Activated naive CD4-positive, alpha-beta T cell treated with Interleukin-2 at 50 U/mL for 16 hours (primary cell): ENCODE measurements at places on chromosomes 1 and 21.

GRCh38 chr1:184362876-184363275 lies 24.0 kb upstream of the C1orf21 start:
- no peak for DNase-seq

DNA sequence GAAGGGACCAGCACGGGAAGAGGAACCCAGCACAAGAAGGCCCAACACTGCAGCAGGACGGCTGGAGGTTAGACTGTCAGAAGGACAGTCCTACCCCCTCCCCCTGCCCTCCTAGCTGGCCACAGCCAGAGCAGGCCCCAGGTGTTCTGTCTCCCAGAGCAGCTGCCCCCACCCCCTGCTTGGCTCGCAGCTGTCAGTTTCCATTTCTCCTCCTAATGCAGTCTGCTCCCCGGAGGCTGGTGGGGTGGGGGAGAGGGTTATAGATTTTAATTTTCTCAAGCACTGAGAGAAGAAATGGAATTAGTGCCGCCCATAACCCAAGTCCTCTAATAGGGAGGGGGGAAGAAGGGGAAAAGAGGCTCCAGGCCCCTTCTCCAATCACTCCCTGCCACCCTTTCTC lies 13.0 kb upstream of the PEAR1 start:
- DNase-seq = no peak

DNA sequence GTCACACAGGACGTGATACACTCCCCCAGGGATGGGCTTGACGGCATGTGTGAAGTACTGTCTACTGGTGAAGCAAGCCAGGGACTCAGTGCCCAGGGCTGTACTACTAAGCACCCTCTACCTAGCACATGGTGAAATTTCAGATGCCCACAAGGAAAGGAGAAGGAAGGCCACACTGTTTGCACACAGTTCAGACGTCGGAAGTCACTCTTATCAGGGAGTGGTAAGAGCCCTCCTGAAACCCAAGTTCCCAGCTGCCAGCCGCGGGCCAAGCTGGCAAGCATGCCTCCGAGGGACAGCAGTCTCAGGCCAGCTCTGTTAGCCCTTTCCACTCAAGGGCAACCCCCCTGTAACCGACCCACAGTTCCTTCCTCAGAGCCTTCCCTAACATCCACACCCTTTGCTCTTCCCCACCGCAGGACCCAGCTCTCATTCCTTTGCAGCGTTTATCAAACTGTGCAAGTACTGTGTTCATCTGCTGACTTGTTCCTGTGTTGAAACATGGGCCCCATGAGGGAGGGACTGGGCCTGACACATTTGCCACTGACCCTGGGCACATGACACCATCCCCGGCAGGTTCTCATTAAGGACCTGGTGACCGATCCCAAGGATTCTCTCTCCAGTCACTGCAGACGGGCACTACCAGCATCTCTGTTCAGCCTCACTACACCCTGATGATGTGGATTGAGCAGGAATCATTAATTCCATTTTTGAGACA lies 58.5 kb downstream of the SLC66A1 start:
- DNase-seq = no peak

GRCh38 chr1:244155661-244156060 lies 104.6 kb downstream of the ZBTB18 start:
- no peak for DNase-seq

GRCh38 chr1:98336472-98337083 lies 324.9 kb upstream of the SNX7 start:
- DNase-seq = no peak

- no peak for DNase-seq
Measured at GRCh38 chr1:56320464-56321149, 258.8 kb downstream of the PLPP3 start.

- peak; percentile 51 for DNase-seq
Measured at GRCh38 chr1:205774198-205775014, 876 bp downstream of the RAB29 start.

- DNase-seq = no peak
Measured at GRCh38 chr1:171217658-171218443, 30.4 kb upstream of the FMO1 start.

DNA sequence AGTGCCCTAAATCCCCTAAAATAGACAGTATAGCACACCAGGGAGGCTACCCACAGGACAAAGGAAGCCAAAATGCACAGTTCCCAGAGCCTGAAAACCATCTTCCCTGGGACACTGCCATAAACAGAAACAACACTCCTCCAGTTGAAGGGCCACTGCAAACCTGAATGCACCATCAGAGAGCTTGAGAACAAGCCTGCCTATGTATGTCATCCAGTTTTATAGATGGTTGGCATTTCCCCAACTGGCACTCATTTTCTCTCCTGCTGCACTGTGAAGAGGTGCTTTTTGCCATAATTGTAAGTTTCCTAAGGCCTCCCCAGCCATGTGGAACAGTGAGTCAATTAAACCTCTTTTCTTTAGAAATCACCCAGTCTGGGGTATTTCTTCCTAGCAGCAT lies 169.0 kb downstream of the AGBL4 start:
- no peak for DNase-seq

GRCh38 chr1:41504114-41505035 lies 19.9 kb upstream of the EDN2 start:
- no peak for DNase-seq

DNA sequence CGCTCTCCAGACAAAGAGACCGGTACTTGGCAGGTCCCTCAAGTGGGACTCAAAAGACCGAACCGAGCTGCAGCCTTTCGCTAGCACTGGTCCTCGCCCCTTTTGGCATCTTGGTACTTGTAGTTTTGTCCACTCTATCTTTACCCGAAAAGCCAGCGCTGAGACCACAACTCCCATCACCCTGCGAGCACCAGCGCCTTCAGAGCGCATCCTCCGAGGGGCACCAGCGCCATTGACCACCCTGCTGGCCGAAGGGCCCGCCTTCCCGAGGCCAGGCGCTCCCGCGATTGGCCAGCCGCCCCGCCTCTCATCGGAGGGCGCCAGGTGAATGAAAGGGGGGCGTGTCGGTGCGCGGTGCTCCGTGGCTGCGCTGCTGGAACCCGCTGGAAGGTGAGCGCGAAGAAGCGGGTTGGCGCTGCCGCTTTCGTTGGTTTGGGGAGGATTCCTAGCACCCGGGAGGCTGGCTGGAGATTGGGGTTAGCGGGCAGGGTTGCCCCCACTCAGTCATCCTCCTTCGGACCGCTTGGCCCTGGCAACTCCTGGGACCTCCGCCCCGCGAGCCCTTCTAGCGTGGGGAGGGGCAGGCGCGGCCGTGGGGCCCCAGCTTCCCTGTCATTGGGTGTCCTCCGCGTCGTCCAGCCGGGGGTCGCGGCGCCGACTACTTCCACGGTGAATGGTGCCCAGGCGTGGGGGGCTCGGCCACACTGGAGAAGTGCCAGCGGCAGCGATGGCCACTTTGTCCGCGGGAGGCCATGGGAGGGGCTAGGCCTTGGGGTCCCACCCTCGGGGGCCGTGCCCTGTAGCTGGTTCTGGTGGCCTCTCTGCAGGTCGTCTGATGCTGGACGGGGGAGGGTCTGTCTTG lies at the start of gene ZBTB8B:
Gene ZBTB8B, plus strand, starts transcription at position 357 of the 862 bp plus-strand sequence. CDS start 5,553 bp downstream, outside the sequence.
- DNase-seq = peak; percentile 35

DNA sequence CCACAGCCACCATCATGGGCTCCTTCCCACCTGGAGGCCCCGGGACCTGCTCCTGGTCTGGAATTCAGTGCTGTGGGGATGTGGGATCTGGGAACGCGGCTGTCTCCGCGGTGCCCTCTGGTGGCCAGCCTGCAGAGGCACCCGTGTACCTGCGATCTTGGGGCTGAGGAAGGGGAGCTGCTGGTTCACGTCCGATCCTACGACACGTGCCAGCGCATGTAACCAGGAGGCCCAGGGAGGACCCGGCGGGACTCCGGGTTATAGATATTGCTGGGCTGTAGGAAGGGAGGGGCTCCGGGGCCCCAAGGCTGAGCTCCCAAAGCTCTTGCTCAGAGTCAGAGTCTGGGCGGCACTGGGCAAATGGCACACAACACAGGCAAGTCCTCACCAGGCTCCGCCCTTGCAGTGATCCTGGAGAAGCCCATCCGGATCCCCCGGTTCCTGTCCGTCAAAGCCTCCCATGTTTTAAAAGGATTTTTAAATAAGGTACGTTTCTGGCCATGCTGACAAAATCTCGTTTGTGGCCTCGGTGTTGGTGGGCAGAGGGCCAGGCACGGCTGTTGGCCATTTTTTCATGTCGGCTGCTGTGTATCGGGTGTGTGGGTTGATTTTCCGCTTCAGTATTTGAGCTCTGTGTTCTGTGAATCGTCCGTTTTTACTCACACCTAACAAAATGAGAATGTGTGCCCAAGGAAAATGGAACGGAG lies 20.1 kb downstream of the FAAP20 start:
- peak; percentile 38 for DNase-seq

GRCh38 chr1:84538599-84538998 lies 32.2 kb upstream of the GNG5 start:
- no peak for DNase-seq

DNA sequence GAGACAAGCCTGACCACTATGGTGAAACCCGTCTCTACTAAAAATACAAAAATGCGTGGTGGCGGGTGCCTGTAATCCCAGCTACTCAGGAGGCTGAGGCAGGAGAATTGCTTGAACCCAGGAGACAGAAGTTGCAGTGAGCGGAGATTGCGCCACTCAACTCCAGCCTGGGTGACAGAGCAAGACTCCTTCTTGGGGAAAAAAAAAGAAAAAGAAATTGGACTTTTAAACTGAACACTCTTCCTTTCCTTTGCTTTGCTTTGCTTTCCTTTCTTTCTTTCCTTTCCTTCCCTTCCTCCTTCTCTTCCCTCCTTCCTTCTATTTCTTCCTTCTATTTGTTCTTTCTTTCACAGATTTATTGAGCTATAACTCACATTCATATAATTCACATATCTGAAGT lies 43.3 kb upstream of the PUM1 start:
- DNase-seq = no peak

- peak; percentile 52 for DNase-seq
Measured at GRCh38 chr1:172180501-172181285, 239.8 kb upstream of the C1orf105 start.

- no peak for DNase-seq
Measured at GRCh38 chr1:179753061-179753460, 10.0 kb downstream of the FAM163A start.

DNA sequence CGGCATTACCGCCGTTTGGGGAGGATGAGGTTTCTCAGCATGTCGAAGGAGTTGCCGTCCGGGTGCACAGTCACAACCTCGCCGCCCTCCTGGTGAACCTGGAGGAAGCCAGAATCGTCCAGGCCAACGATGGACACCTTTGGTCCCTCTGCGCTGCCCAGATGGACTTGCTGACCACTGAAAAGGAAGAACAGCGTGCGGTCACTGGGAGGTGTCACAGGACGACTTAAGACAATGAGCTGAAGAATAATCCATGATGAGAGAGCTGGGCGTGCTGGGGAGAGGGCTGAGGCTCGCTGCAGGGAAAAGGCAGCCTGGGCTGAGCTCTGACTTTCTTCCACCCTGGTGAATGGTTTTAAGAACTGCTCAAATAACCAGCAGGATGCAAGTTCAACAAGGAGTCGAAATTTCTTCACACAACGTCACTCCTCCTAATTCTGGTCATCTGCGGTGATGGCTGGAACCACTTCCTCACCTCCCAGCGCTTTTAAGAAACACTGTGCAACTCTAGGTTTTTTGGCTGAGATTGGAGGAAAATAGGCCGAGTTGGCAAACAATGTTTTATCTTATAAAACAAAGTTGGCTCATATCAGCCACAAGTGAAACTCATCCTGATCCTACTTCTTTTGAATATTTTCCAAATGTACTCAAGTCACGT lies 55.5 kb downstream of the SIM2 start:
- no peak for DNase-seq
